ENCODE measurements at places on chromosomes 1 and 21.

- no peak for DNase-seq
Observed at GRCh38 chr1:205373798-205374175, 17.1 kb upstream of the KLHDC8A start.

DNA sequence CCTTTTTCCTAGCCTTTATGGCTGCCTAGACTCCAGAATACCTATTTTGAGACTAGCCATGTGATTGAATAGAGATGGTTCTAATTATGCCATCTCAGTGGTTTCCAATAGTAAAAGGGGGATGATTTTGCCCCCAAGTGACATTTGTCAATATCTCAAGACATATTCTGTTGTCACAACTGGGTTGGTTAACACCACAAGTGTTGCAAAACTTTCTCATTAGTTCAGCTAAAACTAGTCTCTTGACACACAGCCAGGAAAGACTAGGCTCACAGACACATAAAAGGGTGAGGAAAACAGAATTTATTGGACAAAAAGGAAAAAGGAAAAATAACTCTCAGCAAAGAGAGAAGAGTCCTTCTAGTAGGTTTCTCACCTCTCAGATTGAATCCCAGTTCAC lies 39.9 kb upstream of the GBP5 start:
- no peak for DNase-seq

- DNase-seq = no peak
Observed at GRCh38 chr1:2024451-2024850, 5.3 kb downstream of the GABRD start.

DNA sequence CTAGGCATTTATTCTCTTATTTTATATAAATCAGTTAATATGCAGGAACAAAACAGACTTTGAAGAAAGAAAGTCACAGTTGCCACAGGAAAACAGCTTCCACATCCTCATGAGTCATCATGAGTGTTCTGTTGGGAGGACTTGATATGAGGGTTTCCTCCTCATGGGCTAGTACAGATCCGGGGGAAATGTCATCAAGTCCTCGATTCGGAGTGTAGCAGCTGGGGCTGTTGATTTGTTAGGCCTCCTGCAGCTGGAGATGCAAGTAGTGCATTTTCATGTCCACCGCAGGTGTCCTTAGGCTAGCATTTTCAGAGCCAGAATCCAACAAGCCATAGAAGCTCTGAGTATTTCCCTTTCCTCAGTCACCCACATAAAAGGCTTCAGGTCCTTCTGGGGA lies 36.7 kb downstream of the ADAM30 start:
- DNase-seq = no peak

- DNase-seq = no peak
Observed at GRCh38 chr1:173042806-173043205, 7.9 kb downstream of the TNFSF18 start.

DNA sequence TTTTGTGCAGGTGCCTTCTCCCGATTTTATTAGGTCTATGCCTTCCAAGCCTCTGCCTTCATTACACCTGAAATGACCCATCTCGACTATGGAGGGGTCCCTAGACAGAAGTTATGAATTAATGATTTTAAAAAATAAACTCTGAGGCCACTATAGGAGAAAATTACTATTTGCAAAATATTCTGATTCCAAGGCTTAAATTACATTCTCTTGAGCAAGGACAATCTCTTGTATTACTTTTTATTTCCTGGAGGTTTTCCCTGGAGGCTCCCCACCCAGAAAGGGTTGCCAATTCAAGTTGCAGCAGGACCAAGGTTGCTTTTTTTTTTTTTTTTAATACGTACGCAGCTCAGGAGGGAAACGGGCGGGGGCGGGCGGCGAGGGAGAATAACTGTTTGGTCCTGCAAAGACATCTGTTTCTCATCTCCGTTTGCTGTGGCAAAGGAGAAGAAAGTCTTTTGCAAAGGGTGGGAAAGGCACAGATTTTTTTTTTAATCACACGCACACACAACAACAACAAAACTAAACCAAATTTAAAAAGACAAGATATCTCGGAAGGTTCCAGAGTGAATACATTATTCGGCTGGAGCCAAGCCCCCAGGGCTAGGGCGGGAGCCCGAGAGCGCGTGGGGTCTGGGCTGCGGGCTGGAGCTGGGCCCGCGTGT lies 618 bp upstream of the SERTAD4 start:
- DNase-seq = no peak

DNA sequence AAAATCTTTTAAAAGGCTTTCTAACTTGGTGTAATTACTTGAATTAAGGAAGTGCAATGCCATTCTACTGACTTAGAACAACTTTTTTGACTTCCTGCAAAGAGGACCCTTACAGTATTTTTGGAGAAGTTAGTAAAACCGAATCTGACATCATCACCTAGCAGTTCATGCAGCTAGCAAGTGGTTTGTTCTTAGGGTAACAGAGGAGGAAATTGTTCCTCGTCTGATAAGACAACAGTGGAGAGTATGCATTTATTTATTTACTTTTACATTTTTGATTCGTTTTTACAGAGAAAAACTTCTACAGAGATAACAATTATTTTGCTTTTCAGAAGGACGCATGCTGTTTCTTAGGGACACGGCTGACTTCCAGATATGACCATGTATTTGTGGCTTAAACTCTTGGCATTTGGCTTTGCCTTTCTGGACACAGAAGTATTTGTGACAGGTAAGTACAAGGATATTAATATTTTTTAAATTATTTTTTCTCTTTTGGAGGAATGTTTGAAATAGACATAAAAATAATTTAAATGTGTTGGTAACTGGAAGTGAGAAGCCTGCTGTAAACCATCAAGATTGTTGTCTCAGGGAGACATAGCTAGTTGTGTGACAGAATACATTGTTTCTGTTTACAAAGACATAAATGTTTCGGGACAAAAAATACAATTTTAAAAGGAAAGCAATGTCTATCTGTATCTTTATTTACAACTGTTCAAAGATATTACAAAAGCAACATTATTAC lies at the start of gene PTPRC:
PTPRC (plus strand) TSS at position 147 of the 742 bp plus-strand sequence; CDS start at position 376, 229 bp downstream.
- no peak for DNase-seq

DNA sequence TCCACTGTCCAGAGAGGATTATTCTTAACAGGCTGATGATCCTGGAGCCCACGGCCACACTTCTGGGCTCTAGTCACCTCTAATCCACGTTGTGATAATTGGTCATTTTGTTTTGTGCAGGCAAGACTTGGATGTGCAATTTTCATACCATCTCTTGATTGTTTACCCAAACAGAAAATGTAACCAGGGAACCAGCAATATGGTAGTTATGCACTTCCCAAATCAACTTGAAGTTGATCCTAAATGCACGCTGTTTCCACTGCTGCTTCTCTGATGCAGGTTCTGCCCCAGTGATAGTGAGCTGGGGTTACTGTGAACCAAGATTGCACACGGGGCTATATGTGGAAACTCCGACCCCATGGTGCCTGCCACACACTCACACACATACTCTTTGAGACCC lies 14.7 kb upstream of the KCNJ15 start:
- DNase-seq = no peak

DNA sequence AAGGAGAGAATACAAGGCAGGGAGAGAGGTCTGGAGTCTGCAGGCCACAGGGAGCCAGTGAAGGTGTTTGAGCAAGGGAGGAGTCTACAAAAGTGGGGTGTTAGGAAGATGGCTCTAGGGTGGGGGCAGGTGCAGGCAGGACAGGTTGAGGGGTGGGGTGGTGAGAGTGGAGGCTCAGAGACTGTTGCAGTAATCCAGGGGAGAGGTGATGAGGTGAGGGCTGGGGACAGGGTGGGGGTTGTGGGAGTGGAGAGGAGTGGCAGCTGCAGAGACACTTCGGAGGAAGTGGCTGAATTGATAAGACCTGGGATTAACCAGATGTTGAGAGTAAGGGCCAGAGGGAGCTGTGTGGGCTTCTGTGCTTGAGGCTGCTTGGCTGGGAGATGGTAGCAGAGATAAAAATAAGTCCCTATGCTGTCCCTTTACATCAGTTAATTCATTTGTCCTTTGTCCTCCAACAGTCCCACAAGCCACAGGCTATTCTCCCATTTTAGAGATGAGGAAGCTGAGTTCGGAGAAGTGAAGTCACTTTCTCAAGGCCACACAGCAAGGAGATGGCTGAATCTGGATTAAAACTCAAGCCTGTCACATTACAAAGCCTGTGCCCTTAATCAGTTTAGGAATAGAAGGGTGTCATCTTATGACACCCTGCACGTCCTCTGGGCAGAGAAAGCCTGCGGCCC lies 54.8 kb upstream of the SYNC start:
- no peak for DNase-seq

GRCh38 chr1:98675282-98675681 lies 13.8 kb downstream of the SNX7 start:
- no peak for DNase-seq

GRCh38 chr1:205532026-205532898 lies 27.8 kb downstream of the CDK18 start:
- no peak for DNase-seq

DNA sequence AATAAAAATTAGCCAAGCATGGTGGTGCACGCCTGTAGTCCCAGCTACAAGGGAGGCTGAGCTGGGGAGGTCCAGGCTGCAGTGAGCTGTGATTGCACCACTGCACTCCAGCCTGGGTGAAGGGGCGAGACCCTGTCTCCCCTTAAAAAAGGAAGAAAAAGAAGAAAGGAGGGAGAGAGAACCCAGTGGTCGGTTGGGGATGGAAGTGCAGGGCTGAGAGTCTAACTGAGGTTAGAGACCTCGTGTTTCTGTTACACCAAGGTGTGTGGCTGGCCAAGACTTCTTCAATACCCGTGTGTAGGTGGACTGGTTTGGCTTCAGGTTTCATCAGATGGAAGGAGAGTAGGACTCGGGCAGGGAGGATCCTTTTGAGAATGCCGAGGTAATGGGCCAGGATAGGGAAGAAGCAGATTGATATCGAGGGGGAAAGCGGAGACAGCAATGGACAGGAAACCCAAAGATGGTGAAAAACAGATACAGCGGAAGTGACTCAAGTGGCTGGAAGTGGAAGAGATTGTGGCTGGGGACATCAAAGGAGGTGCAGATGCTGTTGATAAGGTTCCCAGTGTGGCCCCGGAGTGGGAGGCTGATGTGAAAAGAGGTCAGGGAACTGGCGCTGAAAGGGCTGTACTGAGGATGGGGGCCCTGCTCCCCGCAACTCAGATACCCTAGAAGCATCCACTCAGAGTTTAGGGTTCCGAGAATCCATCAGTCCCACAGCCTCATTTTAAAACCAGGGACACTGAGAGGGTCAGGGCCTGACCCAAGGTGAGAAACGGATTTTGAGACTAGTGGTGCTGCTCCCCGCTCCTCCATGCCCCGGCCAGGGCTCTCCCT lies 681 bp upstream of the UBXN10 start:
- DNase-seq = peak; percentile 24

DNA sequence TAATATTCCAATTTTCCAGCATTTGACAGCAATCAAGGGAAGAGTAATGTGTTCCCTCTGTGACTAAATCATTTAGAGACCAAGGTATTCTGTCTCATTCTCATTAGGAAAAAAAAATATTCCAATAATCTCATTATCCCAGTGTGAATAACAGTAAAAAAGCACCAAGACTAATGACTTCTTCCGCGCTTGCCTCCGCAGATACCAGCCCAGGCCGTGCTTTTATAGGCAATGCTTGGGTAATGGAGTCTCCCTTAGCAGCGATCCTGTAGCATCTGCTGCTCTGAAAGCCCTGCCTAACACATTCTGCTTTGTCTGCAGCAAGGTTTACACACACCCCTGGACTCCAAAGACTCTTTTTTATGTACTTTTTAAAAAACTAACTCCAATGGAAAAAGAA lies 470.0 kb upstream of the CAMK1G start:
- no peak for DNase-seq

DNA sequence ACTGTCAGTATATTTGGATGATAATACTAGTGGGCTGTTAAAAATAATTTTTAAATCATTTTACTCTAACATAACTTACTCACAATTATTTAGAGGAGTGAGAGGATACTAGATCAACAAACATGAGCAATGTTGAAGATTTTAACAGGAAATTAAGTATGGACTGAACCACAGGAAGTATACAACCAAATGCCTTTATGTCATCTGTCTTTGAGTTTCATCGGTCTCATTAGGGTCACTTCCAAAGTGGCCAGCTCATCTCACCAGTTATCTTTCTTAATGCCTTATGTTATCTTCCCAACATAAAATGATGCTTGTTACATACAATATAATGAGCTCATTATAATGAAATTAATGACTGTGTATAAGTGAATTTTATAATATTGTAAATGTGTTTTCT lies 1.5 kb upstream of the RGS1 start:
- no peak for DNase-seq

DNA sequence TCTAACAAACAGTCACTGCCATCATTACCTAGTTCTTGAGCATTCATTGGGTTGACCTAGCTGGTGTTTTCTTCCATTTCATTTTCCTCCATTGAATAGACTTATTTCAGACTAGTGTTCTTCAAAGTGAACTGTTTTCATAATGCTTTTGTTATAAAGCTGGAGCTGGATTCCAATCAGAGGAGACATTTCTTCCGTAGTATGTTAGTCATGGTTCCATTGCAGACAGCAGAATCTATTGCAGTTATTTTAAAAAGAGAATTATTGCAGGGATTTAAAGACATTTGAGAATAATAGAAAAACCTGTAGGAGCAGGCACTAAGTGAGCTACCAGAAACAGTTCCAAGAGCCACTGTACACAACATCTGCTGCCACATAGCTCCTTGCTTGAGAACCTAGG lies 50.0 kb downstream of the HHAT start:
- DNase-seq = no peak

- DNase-seq = no peak
Observed at GRCh38 chr1:107538502-107538901, 397.7 kb downstream of the NTNG1 start.

GRCh38 chr21:38753557-38753971 lies 52.2 kb upstream of the ETS2 start:
- no peak for DNase-seq

DNA sequence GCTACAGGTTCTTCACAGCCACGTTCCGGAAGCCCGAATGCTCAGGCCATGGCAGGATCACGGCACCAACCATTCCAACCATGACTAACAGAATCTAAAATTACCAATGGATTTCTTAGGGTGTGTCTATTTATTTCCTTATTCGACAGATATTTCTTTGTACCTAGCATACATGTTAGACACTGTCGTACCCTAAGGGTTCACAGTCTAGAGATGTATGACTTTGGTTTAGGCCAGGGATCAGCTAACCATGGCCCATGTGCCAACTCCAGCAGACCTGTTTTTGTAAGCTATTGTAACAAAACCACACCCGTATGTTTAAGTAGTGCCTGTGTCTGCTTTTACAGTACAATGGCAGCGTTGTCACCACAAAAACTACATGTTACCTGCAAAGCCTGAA lies 167.0 kb downstream of the NR5A2 start:
- no peak for DNase-seq

- DNase-seq = peak; percentile 27
Observed at GRCh38 chr1:12616709-12617373, 1.2 kb downstream of the DHRS3 start.

- DNase-seq = peak; percentile 32
Observed at GRCh38 chr1:2258996-2259395, 30.9 kb downstream of the SKI start.

Data from activated CD8-positive, alpha-beta memory T cell treated with anti-CD3 and anti-CD28 coated beads for 48 hours (primary cell).